Left ventricle myocardium inferior (tissue), 1 donor: ENCODE measurements at places on chromosomes 12 and 14. TPM values are rescaled to one million over a fixed set of nuclear protein-coding genes. Genes with fewer than 3 reads are reported as not detected.

GRCh38 chr12:1435044-1435443 is 159.3 kb downstream of the FBXL14 start:
- DNase-seq: no peak

GRCh38 chr14:23302290-23303225 is at the start of gene PPP1R3E:
PPP1R3E (minus strand) TSS chr14:23302859; CDS start chr14:23302576, 283 bp downstream.
- peak; percentile 69 for DNase-seq

GRCh38 chr14:104601786-104602185 is 2.8 kb downstream of the TMEM179 start:
- no peak for DNase-seq

DNA sequence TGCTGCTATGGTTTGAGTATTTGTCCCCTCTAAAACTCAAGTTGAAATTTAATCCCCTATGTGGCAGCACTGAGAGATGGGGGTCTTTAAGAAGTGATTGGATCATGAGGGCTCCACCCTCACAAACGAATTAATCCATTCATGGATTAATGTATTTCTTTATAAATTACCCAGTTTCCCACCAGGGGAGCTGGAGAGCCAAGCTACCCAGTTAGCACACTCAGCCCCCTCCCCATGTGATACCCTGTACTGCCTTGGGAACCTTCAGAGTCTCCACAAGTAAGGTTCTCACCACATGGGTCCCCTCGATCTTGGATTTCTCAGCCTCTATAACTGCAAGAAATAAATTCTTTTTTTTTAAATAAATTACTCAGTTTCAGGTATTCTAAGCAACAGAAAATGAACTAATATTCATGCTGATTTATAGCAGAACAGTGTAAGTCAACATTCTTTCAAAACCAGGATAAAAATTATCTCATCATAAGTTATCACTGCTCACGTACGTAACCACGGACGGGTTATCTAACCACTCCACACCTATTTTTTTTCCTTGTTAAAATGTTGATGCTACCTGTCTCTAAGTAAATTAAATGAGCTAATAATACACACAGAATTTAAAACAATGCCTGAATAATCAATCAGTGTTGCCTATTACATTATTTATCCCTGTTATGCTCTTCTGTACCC is 3.6 kb downstream of the NAP1L1 start:
- no peak for DNase-seq

DNA sequence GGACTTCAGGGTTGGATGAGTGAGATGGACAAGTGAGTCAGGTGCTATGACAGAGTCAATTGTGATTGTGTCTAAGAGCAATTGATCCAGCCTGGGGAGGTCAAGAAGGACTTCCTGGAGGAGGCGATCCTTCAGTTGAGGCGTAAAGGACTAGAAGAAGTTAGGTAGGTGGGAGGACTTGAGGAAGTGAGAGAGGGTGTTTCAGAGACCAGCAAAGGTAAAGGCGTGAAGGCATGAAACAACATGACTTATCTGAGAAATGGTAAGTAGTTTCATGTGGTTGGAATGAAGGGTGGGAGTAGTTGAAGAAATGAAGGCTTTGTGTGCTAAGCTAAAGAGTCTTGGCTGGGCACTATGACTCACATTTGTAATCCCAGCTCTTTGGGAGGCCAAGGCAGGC is 48.9 kb upstream of the PPP1CC start:
- no peak for DNase-seq

GRCh38 chr12:13680916-13681315 is 300.5 kb downstream of the GRIN2B start:
- no peak for DNase-seq

Gene TGFB3
- total RNA-seq: 27.2 TPM

DNA sequence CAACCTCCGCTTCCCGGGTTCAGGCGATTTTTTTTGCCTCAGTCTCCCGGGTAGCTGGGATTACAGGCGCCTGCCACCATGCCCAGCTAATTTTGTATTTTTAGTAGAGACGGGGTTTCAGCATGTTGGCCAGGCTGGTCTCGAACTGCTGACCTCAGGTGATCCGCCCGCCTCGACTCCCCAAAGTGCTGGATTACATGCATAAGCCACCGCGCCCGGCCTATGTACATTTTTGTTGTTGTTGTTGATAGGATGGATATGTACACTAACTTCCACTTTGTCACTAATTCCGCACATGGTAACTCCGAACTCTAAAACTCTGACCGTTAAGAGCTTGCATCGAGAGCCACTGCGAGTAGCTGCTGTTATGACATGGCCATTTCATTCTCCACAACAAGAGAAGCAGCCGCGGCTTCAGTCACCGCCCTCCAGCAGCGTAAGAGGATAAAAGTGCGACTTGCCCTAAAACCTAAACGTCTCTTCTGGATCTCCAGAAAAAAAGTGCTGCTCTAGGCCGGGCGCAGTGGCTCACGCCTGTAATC is 742 bp upstream of the MARS1 start:
- no peak for DNase-seq

Gene NRXN3
- total RNA-seq: 1.2 TPM

GRCh38 chr12:76762601-76762980 is 1.3 kb upstream of the ZDHHC17 start:
- DNase-seq: no peak

DNA sequence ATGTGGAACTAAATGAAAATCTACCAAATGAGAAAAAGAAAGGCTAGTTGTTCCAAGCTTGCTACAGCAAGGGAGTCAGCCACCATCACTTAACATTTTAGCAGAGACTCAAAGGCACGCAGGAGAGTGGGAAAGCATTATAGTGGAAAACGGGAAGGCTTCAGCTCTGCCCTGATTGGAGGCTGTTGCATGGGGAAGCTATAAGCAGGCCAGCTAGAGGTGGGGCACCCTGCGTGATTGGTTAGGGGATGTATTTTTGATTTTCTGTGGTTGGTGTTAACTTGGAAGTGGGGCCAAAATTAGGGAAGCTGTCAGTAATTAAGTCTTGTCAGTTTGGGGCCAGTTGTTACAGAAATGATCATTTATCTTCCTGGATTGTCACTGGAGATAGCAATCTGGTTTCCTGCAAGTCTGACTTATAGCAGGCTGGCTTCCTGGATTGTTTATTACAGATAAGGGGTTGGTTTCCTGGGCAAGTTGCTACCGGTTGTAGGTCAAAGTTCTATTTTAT is 93.9 kb downstream of the FAR2 start:
- no peak for DNase-seq

DNA sequence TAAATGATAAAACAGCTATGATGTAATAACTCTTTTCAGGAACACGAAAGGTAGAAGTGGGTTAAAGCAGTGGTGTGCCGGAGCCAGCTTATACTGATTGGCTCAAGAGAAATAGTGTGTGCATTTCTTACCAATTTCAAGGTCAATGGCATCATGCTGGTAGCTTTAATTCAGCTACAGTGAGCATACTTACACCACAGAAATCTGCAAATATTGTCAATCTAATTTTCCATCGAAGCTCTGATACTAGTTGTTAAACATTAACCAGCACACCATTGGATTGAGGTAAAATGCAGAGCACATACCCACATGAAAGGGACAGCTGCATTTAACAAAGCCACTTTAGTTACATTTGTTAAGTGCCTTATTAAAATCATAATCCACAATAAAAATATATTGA is 225.7 kb downstream of the KCNC2 start:
- no peak for DNase-seq

GRCh38 chr12:83841620-83842019 is 1071.0 kb downstream of the SLC6A15 start:
- DNase-seq: no peak

- no peak for DNase-seq
Observed at GRCh38 chr14:68677476-68677875, 115.4 kb downstream of the ZFP36L1 start.

DNA sequence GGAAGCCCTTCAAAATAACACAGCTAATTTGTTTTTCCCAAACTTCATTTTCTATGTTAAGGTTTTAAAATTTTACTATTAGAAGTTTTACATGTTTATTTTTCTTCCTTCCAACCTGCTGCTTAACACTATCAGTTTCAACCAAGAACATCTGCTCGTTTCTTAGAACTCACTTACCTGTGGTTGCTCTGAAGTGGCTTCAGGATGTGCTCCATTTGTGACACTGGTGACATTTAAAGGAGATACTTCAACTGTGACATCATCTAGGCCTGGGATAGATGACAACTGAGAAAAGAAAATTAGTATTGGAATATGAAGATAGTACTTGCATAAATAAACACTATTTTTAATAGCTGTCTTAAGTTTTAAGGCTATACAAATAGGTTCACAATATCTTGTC is 17.9 kb downstream of the WASHC3 start:
- DNase-seq: no peak

Gene SMCO2
- total RNA-seq: not detected

DNA sequence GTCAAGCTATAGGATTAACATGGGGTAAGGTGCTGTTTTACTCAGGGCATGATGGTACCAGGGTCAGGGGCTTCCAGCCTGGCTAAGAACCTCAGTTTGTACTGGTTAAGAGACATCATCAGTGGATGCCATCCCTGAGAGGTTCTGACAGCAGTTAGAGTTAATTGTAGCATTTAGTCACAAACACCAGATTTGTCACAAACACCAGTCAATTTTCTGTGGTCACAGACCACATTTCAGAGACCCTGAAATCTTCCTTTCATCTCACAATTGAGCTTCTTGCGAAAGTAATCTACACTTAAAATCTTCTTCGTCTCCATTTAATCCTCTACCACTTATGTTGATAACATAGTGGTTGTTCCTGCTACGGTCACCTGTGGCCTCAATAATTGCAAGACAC is 143.0 kb upstream of the EGLN3 start:
- DNase-seq: no peak

GRCh38 chr14:50363714-50364111 is 33.0 kb downstream of the CDKL1 start:
- DNase-seq: no peak

DNA sequence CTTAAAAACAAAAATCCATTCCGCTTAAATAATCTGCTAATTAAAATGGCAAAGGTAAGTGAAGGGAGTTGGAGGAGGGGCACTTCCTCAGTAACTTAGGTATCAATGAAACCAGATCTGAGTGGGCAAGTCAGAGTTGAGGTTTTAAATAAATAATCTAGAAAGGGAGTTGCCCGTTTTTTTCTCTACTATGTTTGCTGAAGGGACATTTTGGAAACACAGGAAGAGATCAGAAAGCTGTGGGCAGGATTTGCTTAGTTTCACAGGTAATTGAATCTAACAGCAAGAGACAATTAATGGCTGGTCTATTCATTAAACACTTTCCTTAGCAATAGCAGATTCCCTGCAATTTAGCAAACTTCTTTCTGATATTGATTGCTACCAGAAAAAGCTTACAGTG is 186.0 kb upstream of the ABCD2 start:
- DNase-seq: no peak

- no peak for DNase-seq
Observed at GRCh38 chr12:12338527-12339168, 11.4 kb downstream of the MANSC1 start.

DNA sequence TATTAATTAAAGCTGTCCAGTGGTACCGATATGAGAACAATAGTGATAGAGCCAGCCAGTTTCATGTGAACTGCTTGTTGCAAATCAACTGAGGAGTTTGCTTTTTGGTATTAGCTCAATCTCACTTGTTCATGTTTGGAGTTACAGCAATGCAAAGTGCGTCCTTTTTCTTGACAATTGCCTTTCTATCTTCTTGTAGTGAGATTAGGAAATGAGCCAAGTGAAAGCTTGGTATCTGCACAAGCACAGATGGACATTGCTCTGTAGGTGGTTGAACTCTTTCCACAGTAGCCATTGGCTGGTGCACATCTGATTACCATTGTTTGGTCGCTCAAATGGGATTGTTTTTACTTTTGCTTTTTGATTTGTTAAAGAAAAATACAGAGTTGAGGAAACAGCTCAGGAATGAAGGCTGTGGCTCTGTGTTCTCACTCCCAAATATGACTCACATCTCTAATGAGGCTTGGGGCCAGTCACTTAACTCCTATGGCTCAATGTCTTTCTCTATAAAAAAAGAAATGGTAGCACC is 241.4 kb downstream of the BMP4 start:
- no peak for DNase-seq

GRCh38 chr12:109540526-109541412 is 32.5 kb downstream of the MMAB start:
- DNase-seq: no peak

Gene FAIM2
- total RNA-seq: 7.4 TPM

DNA sequence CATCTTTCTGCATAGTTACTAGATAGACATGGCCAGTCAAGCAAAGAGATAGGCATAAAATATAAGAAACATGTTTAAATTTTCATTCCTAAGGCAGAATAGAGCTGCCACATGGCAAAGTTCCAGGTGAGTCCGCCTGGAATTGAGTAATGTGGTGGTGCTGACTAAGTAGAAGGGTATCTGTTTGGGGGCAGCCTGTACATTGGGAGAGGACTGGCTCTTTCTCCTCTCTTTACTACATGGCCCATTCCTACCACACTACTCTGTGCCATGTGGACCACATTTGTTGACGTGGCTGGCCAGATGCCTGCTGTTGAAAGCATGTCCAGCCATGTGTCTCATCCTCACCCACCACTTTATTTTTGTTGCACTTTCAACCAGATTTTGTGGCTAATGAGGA is 354.0 kb downstream of the ETNK1 start:
- DNase-seq: no peak

DNA sequence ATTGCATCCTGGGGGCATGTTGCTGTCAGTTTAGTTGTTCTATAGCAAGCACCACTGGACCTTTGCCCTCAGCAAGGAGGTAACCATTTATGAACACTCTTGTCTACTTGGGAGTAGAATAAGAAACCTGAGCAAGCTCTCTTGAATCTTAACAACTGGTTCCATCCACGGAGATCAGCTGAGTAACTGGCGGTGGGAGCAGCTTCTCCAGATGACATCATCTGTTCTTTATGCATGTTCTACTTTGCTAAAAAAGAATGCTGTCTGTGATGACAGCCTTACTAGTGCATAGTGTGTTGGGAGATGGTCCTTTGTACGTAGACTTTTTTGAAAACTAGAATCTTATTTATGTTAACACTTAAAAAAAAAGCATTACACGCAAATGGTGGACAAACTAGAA is 17.7 kb downstream of the SLC4A8 start:
- no peak for DNase-seq

Gene AMDHD1
- total RNA-seq: 0.47 TPM

DNA sequence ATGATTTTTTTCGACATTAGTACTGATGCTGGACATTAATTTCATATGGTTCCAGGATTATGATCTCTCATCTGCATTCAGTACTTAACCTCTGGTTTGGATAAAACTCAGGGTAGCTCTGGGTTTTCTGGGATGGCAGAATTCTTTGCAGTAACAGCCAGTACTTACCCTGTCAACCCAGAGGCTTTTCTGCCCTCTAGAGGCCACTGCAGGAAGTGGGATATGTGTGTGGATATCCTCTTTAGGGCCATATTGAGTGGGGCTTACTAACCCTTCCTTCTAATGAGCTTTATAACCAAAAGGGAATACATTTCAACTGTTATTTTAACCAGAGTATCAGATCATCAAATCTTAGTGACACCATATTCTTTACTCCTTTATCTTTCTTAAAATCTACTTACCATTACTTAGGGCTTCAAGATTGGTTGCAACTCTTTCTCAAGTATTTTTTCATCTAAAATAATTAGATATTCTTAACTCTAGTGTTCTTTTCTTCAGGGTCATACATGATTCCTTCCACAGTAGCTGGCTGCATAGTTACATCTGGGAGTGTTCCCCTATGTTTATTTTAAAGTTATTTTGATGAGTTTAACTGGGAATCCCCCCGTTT is 488.0 kb upstream of the STXBP6 start:
- DNase-seq: no peak
